ENCODE measurements at places on chromosomes 13 and 19. TPM values are rescaled to one million over a fixed set of nuclear protein-coding genes. Genes with fewer than 3 reads are reported as not detected.

The MUC16 gene
- not detected for polyA plus RNA-seq

The ADGRE3 gene
- not detected for polyA plus RNA-seq

The F2RL3 gene
- not detected for polyA plus RNA-seq

The PSG2 gene
- polyA plus RNA-seq, result not detected

The C19orf81 gene
- polyA plus RNA-seq, result 28.3 TPM

The OLFM4 gene
- not detected for polyA plus RNA-seq

The ZNF470 gene
- polyA plus RNA-seq, result 9.6 TPM

The ZNF433 gene
- 40.6 TPM for polyA plus RNA-seq

The PTGER1 gene
- not detected for polyA plus RNA-seq

The HCST gene
- not detected for polyA plus RNA-seq

The MTIF3 gene
- 68.8 TPM for polyA plus RNA-seq

The NECTIN2 gene
- polyA plus RNA-seq, result 33.2 TPM

The ZNF554 gene
- polyA plus RNA-seq, result 24.0 TPM

The ZNF93 gene
- 14.9 TPM for polyA plus RNA-seq

The GPALPP1 gene
- 49.7 TPM for polyA plus RNA-seq

The BCL2L12 gene
- not detected for polyA plus RNA-seq

The GIPR gene
- polyA plus RNA-seq, result 13.1 TPM

The TMEM190 gene
- not detected for polyA plus RNA-seq

The ZFP14 gene
- polyA plus RNA-seq, result 16.1 TPM

The ZFP30 gene
- 61.0 TPM for polyA plus RNA-seq

The LRG1 gene
- not detected for polyA plus RNA-seq

The C19orf38 gene
- polyA plus RNA-seq, result not detected

The OR7A5 gene
- polyA plus RNA-seq, result not detected

The SYNGR4 gene
- not detected for polyA plus RNA-seq

The LIM2 gene
- polyA plus RNA-seq, result not detected

The HIPK4 gene
- polyA plus RNA-seq, result not detected

The RFPL4AL1 gene
- polyA plus RNA-seq, result not detected

The TRPM4 gene
- 42.5 TPM for polyA plus RNA-seq

Data from neural cell (in vitro differentiated cells).